Breast epithelium (tissue), 4 donors: ENCODE measurements at places on chromosomes 12 and 14.

DNA sequence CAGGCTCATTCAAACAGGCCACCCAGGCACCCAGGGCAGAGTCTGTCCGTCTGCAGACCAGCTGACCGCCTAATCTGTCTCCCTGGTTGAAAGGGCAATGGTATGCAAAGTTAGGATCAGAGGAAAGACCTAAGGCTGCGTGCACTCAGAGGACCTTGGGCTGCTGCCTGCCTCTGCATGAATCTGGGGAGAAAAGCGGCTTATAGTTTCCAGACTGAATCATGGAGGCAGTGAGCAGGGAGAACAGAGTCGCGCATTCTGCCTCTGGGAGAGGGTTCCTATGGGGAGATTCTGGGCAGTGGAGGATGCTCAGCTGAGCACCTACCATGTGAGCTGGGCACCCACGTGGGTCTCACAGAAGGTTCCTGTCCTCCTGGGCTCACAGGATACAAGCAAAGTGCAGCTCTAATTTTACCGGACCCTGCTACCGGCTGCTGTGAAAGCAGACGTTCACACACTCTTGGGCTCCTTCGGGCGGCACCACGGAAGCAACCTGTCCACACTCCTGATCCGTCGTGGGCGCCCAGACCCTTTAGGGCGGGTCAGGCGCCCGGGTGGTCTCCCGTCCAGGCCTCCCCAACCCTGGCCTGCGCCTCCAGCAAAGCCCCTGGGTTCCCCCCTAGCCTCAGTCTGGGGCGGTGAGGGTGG, 772 bp downstream of the SCARB1 start:
- no peak for DNase-seq

DNA sequence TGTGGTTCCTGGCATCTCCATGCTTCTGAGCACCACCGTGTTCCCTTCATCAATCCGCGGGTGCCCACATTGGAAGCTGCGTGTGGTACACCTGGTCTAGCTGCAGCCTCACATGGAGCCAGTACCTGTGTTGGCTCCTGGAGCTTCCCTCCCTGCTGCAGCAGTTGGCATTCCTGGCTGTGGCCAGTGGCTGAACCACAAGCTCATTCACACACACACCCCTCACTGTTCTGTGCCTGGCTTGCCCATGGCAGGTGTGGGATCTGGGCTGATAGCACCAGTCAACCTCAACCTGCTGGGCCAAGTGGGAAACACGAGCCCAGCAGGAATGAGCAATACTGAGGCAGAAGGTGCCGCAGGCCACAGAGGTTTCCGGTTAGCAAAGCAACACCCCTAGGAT, 256.2 kb upstream of the LRFN5 start:
- DNase-seq, result no peak

DNA sequence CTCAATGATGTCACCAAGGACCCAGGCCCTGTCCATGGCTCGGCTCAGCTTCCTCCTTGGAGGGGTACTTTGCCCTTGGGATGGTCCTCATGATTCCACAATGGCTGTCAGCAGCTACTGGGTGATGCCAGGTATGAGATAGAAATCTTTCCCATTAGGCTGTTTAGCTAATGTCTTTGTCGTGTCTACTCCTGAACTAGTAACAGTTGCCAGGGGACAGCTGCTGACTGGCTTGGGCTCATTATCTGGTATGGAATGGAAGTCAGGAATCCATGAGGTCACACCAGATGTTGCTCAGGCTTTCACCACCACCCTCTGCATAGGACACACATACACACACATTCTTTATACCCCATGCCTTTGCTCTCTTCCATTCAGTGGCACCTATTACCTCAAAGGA, 9.2 kb downstream of the PRPH start:
- no peak for DNase-seq

DNA sequence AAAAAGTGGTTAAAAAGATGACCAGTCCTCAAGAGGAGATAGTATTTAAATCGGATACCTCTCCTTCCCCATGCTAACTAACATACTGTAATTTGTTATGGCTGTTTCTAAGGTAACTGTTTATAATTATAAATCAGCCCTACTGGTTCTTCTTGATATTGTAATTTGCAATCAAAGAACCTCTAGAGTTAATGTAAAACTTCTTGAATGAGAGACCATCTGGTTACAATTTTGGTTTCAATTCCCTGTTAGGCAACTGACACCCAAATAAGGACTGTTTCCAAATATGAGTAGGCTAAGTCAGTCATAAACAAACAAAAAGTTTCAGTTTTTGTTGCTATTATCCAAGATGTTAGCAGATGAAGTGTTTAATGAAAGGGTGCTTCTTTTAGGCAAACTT, 120.2 kb upstream of the DNM1L start:
- DNase-seq, result no peak

- no peak for DNase-seq
These were observed 99.3 kb downstream of the SPTSSA start for GRCh38 chr14:34362641-34363251.

DNA sequence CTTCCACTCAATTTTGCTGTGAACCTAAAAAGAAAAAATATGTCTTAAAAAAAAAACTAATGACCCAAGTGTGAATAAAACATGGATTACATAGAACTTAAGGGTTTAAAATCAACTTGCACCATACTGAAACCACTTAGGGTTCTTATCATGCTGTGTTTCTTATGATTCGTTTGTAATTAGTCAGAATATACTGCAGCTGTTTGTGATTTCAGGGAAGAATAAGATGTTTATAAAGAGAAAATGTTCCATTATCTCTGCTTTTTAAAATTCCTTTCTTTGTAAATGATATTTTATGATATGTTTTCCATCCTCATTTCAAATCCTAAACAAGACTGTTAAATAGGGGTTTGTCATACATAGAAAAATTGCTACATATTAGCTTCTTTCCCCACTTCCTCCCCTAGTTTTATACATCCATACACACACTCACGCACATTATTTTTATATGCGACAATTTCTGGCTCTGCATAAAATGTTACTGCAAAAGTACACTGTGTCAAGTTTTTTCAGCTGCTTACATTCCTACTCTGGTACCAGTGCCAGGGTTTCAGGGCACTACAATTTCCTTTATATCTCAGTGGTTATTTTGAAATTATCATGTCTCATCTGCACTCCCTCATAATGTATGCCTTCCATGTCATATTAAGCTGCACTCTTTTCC, 275.2 kb upstream of the GARIN6 start:
- DNase-seq, result no peak

DNA sequence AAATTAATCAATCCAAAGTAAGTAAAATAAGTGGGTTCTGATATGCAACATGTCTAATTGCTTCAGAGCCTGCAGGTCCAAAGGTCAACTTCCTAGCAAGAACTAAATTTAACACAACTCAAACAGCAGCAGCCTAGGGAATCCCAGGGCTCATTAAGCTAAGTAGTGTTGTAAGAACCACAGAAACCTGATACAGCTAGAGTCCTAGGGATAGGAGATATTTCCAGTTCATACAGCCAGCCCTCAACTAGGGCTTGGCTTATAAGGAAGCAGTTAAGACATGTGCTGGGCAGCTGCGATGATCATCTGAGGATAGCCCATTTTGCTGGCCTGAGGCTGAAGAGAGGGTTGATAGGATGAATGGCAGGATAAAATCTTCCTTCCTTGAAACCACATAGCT, at the start of gene OR4Q3:
Gene OR4Q3, plus strand, starts transcription at position 316 of the 400 bp plus-strand sequence.
- no peak for DNase-seq
